ENCODE measurements at places on chromosomes 3 and 15.

GRCh38 chr3:123110282-123110975 lies 43.6 kb downstream of the PDIA5 start:
- DNase-seq = no peak

GRCh38 chr3:179811321-179812095 lies 158.7 kb downstream of the USP13 start:
- no peak for DNase-seq

GRCh38 chr3:153038367-153038766 lies 123.7 kb upstream of the RAP2B start:
- DNase-seq = no peak

DNA sequence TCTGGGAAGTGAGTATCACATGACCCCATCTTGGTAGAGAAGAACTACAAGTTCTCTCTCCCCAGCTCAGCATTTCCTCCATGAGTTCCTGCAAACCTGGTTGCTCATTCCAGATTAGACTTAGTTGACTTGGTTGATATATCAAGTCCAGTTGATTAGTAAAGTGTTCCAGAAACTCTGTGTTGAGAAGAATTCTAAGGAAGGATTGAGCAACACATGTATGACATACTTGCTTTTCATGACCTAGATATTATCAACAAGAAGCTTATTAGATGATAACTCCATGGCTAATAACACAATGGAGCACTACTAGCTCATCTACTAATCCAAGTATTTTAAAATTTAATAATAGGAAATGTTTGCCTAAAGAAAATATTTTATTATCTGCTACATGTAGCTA lies 6.4 kb upstream of the EID1 start:
- DNase-seq = no peak

DNA sequence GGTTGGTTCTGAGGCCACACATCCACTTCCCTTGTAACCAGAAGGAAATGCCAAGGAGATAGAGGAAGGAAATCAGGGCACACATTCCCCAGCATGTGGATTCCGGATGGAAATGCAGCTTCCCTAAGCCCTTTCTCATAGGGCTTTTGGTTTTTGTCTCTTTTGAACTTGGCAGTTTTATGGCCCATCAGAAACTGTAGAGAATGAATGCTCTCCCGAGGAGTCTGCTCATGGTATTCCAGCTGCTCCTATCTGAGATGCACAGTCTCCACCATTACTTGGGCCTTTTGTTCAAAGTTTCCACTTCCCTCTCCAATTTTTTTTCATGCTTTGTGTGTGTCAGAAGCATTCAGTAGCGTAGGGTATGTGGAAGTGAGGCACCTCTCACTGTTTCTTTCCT lies 21.2 kb downstream of the XYLB start:
- no peak for DNase-seq

GRCh38 chr3:101255441-101255840 lies 64.9 kb downstream of the IMPG2 start:
- no peak for DNase-seq

DNA sequence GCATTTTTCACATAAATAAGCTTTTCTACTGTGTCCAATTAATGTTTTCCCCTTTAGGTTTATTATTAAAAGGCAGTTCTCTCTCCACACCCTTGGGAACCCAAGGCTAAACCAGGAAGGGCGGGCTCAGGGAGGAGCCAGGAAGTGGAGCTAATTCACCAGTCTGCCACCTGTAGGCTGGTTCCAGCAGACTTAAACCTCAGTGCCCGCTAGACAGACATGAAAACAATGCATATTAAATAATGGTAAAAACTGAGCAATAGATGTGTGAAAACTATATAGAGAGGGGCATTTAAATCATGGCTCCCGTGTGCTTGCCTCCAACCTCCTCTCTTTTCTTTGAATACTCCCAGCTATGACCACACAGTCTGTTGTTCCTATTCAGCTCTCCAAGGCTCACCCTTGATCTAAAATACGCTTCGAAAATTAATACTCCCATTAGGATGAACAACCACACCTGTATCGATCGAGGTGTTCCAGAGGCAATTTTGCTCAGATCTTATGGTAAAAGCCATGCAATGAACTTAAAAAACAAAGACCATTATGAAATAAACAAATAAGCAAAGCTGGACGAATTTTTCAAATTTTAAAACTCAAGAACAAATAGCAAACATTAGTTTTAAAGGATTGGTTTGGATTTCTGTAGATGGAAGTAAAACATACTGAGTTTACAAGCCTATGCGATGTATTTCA lies 253.3 kb downstream of the TJP1 start:
- no peak for DNase-seq

DNA sequence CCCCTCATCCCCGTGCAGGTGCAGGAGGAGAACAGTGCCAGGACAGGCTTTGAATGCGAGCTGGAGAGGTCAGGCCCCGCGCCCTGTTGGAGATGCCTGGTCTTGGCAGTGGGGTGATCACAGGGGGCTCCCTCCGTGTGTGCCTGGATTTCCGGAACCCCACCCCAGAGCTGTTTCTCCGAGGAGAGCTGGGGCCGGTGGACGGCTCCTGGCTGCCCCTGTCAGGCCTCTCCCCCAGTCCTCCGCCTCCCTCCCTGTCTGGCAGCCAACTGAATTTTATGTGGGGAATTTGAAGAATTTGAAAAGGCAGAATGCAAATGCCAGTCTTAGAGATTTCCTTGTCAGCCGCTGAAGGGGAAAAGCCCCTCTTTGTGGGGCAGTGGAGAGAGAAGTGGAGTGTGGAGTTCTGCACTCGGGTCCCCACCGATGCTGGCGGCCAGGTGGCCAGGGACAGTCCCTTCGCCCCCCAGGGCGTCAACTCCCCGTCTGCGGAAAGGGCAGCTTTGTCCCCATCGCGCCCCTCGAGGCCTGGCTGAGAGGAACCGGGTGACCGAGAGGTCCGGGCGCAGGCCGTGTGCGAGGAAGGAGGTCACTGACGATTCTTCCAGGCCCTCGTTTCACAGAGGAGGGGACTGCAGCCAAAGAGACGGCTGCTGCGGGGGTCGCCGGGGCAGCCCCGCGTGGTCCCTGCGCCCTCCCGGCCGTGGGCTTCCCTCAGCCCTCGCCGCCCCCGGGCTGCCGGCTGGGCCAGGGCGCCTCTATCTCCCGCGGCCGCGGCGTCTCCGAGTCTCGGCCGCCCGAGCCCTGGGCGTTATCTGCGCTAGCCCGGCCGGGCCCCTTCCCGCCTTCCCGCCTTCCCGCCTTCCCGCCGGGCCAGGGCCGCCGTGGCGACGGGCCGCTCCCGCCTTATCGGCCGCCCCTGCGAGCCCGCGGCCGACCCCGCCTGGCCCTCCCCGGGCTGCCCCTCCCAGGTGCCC lies 56.0 kb upstream of the LCTL start:
- no peak for DNase-seq

- no peak for DNase-seq
Measured at GRCh38 chr3:45776301-45776595, 20.1 kb downstream of the SLC6A20 start.

DNA sequence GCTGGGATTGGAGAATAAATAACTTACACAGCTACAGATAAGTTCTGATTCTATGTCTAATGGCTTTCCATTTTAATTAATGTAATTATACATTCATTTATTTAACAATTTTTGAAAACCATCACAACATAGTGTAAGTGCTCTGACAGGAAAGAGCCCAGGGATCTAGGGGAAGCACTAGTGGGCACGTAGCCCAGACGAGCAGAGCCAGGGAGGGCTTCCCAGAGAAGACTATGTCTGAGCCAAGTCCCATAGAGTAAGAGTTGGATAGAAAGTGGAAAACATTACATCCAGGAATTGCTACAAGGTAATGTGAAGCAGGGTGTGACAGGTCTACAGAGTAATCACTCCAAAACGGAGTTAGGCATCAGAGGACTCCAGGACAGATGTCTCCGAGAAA lies 2.9 kb upstream of the HGD start:
- DNase-seq = no peak

GRCh38 chr3:128799653-128800052 lies 73.7 kb downstream of the RAB7A start:
- no peak for DNase-seq

GRCh38 chr3:127083778-127084397 lies 101.0 kb downstream of the PLXNA1 start:
- no peak for DNase-seq

DNA sequence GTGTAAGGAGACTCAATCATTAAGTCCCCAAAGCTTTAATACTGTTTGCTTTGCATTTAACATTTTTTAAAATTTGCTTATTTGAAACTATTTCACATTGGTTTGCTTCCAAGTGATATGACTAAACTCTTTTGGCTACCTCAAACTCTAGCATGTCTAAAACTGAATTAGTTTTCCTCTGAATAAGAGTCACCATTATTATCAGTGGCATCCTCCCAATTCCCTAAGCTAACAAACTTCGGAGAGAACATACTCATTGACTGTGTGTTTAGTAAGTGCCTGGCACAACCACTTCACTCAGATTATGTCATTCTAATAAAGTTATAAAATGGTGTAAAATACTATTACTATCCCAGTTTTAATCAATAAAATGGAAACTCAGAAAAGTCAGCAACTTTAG lies 21.9 kb downstream of the ATOSA start:
- DNase-seq = no peak

- DNase-seq = peak; percentile 1
Measured at GRCh38 chr15:29674661-29675533, 147.4 kb downstream of the TJP1 start.

DNA sequence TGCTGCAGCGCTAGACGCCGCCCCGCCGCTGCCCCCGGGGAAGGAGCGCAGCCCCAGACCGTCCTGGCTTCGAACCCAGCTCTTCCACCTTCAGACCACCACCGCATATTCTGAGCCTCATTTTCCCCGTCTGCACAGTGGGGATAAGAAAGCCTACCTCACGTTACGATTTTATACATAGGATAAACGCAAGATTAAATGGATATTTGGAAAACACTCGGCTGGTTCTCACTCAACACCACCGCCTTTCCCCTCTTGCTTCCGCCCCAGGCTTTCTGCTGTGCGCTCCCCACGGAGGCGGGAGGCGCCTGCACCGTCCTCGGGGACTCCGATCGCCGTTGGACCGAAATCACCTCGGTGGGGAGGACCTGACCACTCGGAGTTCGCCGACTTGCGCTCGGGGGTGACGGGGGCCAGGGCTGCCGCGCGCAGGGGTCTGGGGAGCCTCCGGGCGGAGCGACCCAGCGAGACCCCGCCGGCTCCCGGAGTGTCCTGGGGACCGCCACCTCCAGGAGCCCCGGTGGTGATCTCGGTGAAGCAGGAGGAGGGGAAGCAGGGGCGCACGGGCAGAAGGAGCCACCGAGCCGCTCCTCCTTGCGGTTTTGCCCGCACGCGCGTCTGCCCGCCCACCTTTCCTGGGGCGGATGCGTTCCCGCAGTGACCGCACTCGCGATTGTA lies 4.0 kb downstream of the FBXL22 start:
- peak; percentile 33 for DNase-seq
